ENCODE measurements at places on chromosomes 4 and X.

- DNase-seq = no peak
Observed at GRCh38 chr4:25941457-25942221, 27.6 kb downstream of the SMIM20 start.

GRCh38 chr4:187612301-187612700 lies 383.3 kb upstream of the ZFP42 start:
- DNase-seq = no peak

DNA sequence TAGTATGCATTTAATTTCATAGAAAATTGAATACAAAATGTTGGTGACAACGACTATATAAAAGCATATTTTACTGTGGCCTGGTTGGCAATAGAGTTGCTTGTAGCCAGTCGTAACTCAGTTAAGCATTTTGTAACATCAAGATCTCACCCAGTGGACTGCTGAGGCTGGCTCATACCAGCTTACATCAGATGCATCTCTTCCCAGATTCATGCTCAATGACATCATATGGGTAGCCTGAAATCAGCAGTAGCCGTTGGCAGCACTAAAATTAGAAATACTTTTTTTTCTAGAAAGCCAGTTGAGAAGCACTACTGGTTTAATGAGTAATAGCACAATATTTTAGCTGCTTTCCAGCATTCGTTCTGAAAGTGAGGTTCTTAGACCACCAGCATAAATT lies 341.2 kb downstream of the TECRL start:
- no peak for DNase-seq

GRCh38 chr4:151820004-151820403 lies 59.2 kb upstream of the GATB start:
- DNase-seq = no peak

DNA sequence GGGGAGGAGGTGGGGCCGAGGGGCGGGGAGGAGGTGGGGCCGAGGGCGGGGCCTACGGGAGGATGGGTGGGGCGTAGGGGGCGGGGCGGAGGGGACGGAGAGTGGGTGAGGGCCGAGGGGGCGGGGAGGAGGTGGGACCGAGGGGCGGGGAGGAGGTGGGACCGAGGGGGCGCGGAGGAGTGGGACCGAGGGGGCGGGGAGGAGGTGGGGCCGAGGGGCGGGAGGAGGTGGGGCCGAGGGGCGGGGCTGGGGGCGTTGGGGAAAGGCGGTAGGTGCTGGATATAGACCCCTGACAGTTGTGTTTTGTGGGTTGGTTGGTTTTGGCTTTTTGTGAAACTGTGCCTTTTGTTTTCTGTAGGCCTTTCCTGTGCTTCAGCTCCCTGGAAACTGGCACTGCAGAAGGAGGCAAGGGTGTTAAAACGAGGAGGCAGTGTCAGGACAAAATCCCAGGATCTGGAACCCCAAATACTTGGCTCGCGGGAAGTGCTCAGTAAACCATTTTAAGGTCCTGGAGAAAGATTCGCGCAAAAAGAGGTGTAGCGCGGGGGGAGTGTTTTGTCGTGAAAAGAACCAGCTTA lies 580 bp upstream of the MMGT1 start:
- DNase-seq = peak; percentile 86

- no peak for DNase-seq
Observed at GRCh38 chrX:100924375-100924774, 4.3 kb downstream of the XKRX start.

DNA sequence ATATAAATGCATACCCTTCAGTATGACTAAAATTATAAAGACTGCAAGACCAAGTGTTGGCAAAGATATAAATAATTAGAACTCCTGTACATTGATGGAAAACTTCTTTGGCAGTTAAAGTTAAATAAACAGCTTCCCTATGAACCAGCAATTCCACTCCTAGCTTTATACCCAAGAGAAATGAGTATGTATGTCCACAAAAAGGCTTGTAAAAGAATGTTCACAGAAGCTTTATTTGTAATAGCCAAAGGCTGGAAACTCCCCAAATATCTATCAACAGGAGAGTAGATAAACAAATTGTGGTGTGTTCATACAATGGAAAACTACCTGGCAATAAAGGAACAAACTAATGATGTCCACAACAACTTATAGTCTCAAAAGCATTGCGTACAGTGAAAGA lies 184.8 kb downstream of the AMELX start:
- DNase-seq = no peak

GRCh38 chr4:53688186-53688790 lies 97.0 kb upstream of the LNX1 start:
- DNase-seq = no peak

DNA sequence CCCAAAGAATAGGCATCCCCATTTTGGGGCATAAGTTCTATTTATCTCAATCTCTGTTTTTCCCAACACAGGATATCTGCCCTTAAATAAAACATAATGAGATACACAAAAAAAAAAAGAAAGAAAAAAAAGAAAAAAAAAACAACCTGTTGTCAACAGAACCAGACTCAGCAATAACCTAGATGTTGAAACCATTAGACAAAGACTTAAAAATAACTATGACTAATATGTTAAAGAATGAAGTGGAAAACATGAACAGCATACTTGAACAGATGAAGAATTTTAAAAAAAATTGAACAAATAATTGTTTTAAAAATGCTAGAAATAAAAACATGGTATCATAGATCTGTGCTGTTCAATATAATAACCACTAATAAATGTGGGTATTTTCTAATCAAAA lies 93.4 kb upstream of the RXFP1 start:
- no peak for DNase-seq

DNA sequence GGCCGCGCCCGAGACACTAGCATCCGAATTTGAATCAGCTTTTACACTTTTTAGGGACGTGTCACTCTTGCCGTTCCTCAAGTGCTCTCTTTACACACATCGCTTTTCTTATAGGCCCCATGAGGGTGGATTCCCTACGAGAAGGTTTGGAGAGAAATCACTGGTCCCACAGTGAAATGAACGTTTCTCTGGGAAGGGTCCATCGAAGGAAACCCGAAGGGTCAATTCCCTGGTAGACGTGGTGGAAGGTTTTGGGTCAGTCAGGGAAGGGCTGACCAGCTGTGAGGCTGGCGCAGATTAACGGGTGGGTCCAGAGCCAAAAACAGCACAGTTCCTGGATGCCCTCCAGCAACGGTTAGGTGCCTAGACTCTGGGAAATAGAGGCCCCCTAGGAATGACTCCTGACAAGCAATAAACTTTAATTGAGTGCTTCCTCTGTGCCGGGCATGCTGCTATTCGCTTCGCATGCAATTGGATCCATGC lies 35.9 kb downstream of the ETDC start:
- DNase-seq = no peak

- DNase-seq = no peak
Observed at GRCh38 chr4:177487977-177488376, 45.7 kb upstream of the AGA start.

GRCh38 chr4:73187325-73187724 lies 71.3 kb downstream of the ANKRD17 start:
- DNase-seq = no peak

DNA sequence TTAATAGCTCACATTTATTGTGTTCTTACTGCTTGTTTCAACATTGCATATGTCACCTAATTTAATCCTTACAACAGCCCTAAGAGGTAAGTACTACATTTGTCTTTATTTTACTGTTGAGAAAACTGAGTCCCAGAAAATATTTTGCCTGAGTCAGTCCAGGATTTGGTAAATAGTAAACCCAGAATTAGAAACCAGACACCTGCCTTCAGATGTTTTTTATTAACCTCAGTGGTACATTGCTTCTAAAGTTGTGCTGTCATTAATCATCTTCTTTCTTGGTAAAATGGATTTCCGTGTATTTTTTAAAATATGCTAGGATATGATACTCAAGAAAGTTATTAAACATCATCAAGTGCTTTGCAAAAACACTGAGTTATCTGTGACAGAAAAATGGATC lies 31.4 kb downstream of the USP53 start:
- no peak for DNase-seq

- DNase-seq = no peak
Observed at GRCh38 chr4:85726555-85726954, 251.6 kb downstream of the ARHGAP24 start.

- no peak for DNase-seq
Observed at GRCh38 chr4:8378101-8378724, 62.3 kb downstream of the ACOX3 start.

- DNase-seq = no peak
Observed at GRCh38 chrX:132741689-132742088, 216.7 kb downstream of the HS6ST2 start.

- DNase-seq = no peak
Observed at GRCh38 chr4:71609167-71609566, 174.7 kb downstream of the GC start.

- no peak for DNase-seq
Observed at GRCh38 chrX:148380107-148380506, 120.3 kb upstream of the AFF2 start.

- no peak for DNase-seq
Observed at GRCh38 chrX:140034916-140035315, 69.6 kb upstream of the CXorf66 start.

DNA sequence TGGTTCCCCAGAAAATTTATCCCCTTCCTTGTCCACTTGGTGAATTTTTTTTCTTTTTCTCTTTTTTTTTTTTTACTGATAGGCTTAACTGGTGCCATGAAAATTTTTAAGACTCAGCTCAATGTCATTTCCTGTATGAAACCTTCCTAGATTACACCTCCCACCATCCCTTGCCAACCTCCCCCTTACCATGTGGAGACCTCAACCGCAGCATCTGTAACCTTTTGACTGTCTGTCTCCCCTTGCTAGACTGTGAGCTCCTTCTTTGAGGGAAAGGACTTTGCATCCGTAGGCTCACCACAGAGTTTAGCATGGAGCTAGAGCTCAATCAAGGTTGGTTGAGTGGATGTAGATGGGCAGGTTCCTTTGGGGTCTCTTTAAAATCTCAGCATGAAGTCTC lies 5.2 kb upstream of the PGRMC1 start:
- no peak for DNase-seq

DNA sequence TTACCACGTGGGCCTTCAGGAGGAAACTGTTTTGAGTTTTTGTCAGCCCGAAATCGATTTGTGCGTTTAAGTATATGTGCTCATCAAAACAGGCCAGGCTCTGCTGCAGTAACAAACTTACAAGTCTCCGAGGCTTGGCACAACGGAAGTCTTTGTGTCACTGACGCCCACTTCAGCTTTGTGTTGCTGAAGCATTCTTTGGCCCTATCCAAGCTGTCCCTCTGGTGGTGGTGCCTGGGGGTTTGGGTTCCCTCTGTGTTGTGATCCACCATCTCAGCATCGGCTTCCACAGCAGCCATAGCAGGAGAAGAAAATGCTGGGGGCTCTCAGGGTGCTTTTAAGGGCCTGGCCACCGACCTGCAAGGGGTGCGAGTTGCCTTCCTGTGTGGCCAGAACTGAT lies 176.4 kb downstream of the PTTG2 start:
- DNase-seq = no peak

- DNase-seq = no peak
Observed at GRCh38 chrX:4627414-4627813, 914.0 kb upstream of the PRKX start.

GRCh38 chr4:111494471-111494870 lies 650.8 kb upstream of the FAM241A start:
- DNase-seq = no peak

DNA sequence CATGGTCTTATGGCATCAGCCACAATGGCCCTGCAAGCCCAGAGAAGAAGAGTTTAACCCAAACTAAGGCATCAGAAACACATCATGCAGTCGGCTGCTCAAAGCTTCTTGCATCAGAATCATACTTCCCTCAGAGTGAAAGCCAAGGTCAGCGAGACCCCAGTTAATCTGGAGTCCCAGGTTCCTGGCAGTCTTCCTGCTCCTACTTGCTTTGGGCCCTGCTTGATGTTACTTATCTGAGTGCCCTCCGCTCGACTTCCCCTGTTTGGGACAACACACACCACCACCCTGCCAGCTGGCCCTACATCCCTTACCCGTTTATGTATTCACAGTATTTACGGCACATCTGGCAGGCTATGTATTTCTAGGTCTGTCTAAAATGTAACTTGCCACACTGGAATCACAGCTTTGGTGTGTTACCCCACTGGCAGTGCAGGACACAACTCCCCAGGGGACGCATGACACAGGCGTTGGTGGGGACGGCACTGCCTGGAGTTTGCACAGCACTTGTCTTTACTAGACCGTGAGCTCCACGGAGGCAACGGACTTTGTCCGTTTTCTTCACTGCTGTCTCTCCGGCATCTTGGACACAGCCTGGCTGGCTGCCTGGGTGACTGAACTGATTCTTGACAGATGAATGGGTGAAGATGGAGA lies 22.8 kb downstream of the CRMP1 start:
- DNase-seq = no peak

DNA sequence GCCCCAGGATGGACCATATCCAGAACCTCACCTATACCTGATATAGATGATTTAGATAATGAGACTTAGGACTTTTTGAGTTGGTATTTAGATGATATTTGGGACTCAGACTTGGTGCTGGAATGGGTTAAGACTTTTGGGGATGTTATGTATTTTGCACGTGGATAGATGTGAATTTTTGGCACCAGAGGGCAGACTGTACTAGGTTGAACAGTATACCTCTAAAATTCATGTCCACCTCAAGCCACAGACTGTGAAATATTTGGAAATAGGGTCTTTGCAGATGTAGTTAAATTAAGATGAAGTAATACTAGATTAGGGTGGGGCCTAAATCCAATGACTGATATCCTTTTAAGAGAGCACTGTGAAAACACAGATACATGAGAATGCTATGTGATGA lies 15.6 kb downstream of the RBM41 start:
- no peak for DNase-seq

DNA sequence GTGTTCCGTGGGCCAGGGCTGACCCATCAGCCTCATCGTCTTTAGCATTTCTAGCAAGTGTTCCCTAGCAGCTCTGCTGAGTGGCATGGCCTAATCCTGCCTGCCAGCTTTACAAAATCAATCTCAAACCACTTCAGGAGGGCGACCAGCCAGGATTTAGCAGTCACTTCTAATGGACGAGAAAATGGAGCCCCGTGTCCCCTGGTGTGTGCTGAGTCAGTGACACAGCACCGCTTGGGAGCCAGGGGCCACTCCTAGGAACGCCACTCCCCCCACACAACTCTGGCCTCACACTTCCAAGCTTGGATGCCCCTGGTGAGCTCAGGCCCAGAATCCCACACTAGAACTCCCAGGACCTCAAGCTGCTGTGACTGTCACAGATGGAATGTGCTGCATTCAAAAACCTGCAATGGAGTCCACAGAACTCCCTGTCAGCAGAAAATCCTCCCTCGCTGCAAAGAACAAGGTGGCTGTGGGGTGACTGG lies 311.2 kb upstream of the GATB start:
- DNase-seq = no peak

DNA sequence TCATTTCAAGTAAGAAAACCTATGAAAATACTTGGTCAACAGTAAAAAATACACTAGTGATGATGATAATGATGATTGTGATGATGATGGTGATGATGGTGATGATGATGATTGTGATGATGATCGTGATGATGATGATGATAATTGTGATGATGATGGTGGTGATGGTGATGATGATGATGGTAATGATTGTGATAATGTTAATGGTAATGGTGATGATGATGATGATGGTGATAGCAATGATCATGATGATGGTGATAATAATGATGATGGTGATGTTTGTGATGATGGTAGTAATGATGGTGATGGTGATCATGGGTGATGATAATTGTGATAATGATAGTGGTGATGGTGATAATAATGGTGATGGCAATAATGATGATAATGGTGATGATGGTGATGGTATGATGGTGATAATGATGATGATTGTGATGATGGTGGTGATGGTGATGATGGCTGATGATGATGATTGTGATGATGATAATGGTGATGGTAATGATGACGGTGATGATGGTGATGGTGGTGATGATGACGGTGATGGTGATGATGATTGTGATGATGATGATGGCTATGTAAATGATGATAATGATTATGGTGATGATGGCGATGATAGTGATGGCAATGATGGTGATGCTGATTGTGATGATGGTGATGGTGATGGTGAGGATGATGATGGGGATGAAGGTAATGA lies 62.1 kb downstream of the VCX3A start:
- no peak for DNase-seq

Data from hippocampal formation (tissue), 2 donors.